Kidney epithelial cell (primary cell): ENCODE measurements at places on chromosomes 16 and 17.
A peak's percentile ranks its signal among the peaks of the same experiment; 100 is the strongest.

- no peak for DNase-seq
These were observed 100.1 kb upstream of the TOB1 start for GRCh38 chr17:50966163-50966666.

- no peak for DNase-seq
These were observed 62.8 kb downstream of the GRB7 start for GRCh38 chr17:39800540-39800939.

GRCh38 chr16:3122926-3123570, 10.7 kb downstream of the ZNF205 start:
- no peak for DNase-seq

DNA sequence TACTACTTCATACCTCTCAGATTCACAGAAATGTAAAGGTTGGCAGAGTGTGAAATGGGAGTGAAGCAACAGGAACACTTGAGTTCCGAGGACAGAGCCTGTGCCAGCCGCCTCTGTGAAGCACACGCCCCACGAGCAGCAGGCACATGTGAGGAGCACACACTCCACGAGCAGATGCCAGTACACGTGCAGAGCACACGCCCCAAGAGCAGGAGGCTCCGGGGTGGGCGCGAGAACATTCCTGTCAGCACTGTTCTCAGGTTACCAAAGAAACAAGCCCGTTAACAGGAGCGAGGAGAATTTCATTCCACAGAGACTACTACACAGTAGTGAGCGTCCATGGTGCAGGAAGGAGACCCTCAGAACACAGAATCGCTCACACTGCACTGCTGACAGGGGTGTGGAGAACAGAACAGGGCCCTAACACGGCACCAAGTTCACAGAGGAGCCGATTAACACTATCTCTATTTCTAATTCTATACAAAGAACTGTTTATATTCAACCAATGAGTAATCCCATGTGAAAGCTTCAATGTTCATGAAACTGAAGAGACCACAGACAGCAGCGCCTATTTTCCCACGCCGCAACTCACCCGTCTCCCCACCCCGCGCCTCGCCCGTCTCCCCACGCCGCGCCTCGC, 40.1 kb downstream of the KLHDC4 start:
- DNase-seq: no peak

DNA sequence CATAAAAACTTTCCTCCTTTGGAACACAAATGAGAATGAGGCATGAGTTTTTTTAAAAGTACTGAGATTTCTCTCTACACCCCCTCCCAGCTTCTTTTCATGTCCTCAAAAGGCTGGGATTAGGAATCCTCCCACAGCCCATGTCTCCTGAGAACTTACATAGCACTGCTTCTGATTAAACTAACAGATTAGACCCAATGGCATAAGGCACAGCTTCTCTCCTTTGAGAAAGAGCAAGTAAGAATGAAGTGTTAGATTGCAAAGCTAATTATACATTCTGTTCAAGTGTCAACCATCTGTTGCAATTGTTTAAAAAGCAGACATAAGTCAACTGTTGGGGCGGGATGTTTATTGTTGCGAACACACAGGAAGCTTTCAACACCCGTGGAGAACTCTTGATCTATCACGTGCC, 715.1 kb downstream of the CDH11 start:
- DNase-seq: no peak

DNA sequence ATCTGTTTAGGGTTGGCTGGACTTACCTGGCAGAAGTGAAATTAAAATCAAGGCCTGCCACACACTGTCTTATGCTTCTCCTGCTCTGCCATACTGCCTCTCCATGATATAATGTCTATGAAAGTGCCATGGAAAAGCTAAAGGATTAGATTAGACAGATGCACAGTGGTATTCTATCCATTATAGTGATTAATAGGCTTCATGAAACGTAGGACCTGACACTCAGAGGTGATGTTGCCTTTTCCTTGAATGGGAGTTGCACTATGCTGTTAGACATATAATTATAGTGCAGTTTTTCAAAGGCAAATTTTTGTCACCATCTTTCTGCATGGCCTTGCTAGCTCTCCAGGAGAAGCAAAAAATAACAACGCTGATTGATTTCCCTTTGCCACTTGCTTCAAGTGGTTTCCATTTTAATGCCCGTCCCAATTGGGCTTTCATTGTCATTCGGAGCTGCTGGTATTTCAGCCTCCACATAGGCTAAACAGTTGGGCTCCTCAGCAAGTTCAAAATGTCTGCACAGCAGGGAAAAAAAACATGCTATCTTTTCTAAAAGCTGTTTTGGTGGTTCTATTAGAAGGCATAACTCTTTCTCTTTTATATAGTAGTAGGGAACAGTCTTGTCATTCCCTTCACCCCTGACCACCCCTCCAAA, 502.8 kb upstream of the GOT2 start:
- DNase-seq: no peak

DNA sequence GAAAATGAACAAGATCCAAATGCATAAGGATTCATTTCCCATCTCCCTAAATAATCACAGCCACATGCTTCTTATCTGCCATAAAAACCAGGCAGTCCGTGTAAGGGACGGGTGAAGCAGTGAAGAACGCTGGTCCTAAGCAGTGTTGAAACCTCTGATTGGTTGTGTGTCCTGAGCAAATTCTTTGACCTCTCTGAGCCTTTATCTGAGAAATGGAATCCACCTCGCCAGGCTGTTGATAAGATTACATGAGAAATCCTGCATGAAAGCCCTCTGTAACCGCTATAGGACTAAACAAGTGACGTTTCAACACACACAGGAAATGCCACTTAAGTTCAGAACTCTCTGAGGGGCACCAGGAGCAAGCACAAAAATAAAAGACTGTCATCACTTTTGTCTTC, 26.8 kb downstream of the GAS7 start:
- DNase-seq: no peak

GRCh38 chr17:75901727-75902126, 3.0 kb downstream of the MRPL38 start:
- no peak for DNase-seq

- peak; percentile 42 for DNase-seq
These were observed 21.4 kb downstream of the QPRT start for GRCh38 chr16:29700253-29700987.

DNA sequence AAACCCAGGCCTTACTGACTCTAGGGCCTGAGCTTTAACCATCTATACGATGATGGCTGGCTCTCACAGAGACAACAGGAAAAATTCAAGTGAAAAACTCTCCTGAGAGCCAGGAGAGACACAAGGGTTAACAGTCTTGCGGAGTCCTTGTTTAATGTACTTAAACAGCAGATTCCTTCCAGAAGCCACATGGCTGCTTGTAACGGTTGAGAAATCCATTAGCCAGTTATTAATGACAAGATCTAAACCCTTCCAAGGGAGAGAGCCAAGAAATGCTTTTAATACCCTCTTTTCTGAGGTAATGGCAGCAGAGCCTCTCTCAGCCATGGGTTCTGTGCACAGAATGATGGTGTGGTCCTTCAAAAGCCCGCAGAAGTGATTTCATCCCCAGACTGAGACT, 5.2 kb upstream of the ALDOA start:
- DNase-seq: no peak

DNA sequence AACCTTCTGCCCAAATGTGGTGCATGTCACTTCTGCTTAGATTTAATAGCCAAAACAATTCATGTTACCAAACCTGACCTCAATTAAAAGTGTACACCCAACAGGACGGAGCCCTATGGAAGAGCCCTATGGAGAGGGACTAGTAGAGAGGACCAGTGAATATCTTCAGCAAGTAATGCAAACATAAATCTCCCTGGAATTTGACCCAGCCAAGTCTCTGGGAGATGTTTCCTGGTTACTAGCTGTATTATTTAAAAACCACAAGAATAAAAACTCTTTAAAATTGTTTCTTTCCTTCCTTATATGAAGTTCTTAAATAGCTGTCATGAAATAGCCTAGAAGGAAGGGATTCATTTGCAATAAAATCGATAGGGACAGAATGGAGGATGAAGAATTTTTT, 255.8 kb downstream of the CDH11 start:
- DNase-seq: no peak

GRCh38 chr17:53106886-53107285, 715.8 kb upstream of the KIF2B start:
- DNase-seq: no peak

DNA sequence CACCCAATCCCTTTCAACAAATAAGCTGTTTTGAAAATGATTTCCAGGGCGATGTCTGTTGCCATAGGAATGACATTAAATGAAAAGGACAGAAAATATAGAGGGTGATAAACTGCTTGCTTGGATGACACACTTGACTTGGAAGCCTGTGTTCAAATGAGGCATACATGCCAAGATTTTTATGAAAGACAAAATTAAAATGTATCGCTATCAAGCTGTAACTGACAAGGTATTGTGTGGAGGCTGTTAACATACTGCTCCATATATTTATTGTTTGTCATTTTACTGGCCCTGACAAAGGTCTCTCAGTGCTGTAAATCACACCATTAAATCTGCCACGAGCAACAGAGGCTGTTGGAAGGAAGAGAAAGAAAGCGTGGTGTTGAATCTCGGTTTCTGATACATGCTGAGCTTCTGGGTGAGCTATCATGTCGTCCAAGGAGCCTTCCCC, 456.2 kb upstream of the SALL1 start:
- DNase-seq: no peak

GRCh38 chr17:40065769-40066510, 3.2 kb downstream of the THRA start:
- DNase-seq: no peak

DNA sequence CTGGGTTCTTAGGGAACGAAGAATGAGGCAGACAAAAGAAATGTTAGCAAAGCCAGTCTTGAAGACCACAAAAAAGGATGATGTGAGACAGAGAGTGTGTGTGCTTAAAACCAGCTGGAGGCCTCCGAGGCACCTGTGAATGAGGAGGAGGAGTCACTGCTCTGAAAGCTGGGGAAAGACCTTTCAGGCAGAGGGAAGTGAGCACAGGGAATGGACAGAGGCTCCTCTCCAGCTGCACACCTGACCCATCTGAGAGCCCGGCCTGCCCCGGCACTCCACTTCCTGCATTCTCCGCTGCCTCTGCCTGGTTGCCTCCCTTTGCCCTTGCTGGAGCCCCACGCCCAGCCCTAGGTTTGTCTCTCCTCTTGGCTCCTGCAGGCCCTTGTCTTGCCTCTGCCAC, 55.2 kb upstream of the SREBF1 start:
- DNase-seq: no peak

- DNase-seq: no peak
These were observed 277.0 kb upstream of the PSMD7 start for GRCh38 chr16:74019612-74020011.

- no peak for DNase-seq
These were observed 25.8 kb upstream of the HLF start for GRCh38 chr17:55238931-55239297.

- no peak for DNase-seq
These were observed 22.0 kb downstream of the CLUH start for GRCh38 chr17:2689411-2690164.

- DNase-seq: no peak
These were observed 84.4 kb downstream of the OR1D5 start for GRCh38 chr17:2978991-2979390.
